ENCODE measurements at places on chromosomes 12 and 14.
A peak's percentile ranks its signal among the peaks of the same experiment; 100 is the strongest.

GRCh38 chr14:35932136-35932535 lies 106.0 kb downstream of the BRMS1L start:
- DNase-seq: no peak

GRCh38 chr12:123573870-123574269 lies 10.5 kb upstream of the TMED2 start:
- DNase-seq: no peak

DNA sequence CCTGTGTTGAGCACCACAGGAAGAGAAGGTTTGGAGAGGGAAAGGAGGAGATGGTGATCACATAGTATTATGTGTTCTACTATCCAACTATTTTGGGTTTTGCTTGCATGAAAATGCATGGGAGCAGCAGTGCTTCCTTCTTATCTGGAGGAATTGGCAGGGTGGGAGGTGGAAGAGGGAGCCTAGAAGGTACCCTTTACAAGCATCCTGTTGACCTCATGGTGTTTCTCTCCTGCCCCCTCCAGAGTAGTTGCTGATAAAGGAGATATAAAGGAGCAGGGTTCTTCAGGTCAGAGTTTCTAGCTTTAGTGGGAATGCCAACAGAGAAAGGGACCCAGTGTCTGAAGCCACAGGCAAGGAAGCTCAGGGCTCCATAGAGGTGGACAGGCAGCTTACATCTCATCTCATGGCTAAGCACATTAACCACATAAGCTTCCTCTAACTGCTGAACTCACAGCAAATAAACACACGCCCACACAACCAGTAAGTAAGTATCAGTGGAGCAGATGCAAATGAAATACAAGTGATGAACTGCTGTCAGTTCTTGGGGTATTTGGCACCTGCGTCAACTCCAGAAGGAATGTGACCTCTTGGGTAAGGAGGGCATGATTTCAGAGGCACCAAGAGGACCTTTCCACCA lies 174.2 kb upstream of the SLC38A2 start:
- no peak for DNase-seq

GRCh38 chr14:51725061-51725460 lies 73.4 kb downstream of the FRMD6 start:
- DNase-seq: no peak

- no peak for DNase-seq
Observed at GRCh38 chr14:74552623-74553022, 59.1 kb downstream of the ISCA2 start.

- no peak for DNase-seq
Observed at GRCh38 chr14:104143521-104144452, 5.4 kb downstream of the KIF26A start.

DNA sequence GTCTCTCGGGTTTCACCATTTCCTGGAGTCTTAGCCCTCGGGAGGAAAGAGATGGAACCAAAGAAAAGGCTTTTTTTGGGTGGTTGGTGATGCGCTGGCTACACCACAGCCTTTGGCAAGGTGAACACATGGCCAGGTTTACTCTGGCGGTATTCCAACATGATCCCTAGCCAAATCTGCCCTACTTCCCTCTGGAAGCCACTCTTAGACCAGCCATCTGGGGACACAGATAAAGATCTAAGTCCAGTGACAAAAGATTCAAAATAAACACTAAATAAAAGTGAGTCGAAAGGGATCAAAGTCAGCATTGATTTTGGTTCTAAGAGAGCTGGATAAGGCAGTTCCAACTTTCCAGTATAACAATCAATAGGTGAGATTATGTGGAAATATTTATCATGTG lies 694.5 kb downstream of the VRK1 start:
- no peak for DNase-seq

DNA sequence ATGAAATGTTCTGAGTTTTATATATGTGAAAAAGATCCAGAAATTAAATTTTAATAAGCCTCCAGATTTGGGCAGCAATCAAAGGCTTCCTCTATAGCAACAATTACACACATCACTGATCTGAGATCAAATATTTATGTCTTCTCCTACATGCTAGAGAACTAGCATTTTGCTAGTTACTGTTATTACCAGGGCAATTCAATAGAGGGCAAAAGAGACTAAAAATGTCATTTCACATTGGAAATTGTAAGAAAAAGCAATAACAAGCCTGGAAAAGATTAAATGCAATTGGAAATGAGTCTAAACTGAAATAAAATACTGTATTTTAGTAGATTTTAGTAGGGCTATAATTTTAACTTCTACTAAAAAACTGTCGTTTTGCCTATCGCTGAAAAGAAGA lies 32.6 kb upstream of the ANO6 start:
- DNase-seq: no peak

- DNase-seq: no peak
Observed at GRCh38 chr12:15709551-15709950, 79.6 kb downstream of the EPS8 start.

- no peak for DNase-seq
Observed at GRCh38 chr12:69298947-69299346, 49.2 kb upstream of the LYZ start.

- DNase-seq: no peak
Observed at GRCh38 chr14:105077649-105077995, 12.4 kb upstream of the GPR132 start.

GRCh38 chr14:92615451-92615850 lies 101.9 kb downstream of the RIN3 start:
- DNase-seq: no peak

GRCh38 chr14:86989285-86989684 lies 1003.7 kb downstream of the GALC start:
- DNase-seq: no peak

- DNase-seq: no peak
Observed at GRCh38 chr12:101680647-101681046, 16.8 kb upstream of the CHPT1 start.

- DNase-seq: no peak
Observed at GRCh38 chr14:65880507-65880906, 468.0 kb downstream of the FUT8 start.

GRCh38 chr12:48910196-48910595 lies 15.1 kb downstream of the FKBP11 start:
- DNase-seq: peak; percentile 10

DNA sequence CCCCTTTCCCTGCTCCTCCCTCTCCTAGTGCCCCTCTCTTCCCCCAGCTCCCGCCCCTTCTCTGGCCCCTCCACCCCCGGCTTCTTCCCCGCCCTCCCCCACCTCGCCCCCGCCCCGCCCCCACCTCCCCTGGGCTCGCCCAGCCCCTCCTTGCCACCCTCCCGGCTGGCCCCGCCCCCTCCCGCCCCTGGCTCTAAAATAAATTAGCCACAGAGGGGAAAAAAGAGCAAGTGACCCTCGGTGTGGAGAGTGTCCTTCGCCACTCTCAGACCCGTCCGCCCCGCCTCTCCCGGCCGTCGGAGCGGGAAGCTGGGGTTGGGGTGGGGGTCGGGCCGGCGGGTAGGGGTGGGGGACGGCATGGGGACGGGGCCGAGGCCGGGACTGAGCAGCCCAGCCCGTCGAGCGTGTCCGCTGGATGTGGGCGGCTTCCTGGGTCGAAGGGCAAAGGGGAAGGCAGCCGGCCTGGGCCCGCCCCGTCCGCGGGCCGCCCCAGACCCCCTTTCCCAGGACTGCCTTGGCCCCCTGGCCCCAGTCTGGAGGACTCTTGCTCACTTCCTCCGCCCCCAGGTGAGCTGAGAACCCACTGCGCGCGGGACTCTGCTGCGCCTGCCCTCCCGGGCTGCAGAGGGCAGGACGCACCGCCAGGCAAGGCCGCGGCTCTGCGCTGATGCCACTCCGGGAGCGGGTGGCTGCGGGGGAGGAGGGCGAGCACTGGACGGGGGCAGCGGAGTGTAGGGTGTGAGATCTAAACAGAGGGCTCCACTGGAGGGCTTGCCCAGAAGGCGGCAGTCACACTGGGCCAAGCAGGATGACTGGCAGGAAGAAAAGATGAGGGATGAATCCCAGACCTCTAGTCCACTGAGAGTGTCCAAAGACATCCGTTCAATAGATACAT lies 570 bp upstream of the FIGNL2 start:
- no peak for DNase-seq

- no peak for DNase-seq
Observed at GRCh38 chr12:115606040-115606439, 671.5 kb downstream of the MED13L start.

DNA sequence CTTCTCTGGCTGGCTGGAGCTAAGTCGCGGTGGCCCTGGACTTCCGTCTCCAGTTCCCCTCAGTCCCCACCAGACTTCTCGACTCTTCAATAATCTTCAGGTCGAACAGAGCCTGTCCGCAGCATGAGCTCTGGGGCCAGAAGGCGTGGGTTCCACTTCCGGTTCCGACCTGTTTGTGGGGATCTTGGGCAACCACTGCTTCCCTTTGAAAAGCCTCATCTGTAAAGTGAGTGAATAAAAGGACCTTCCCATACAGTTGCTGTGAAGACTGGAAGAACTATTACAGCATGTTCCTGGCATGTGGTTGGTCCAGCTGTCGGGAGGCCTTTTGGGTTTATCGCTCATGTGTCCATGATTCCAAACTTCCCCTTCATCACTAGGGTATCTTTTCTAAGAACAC lies 19.4 kb downstream of the ADGRD1 start:
- DNase-seq: no peak

DNA sequence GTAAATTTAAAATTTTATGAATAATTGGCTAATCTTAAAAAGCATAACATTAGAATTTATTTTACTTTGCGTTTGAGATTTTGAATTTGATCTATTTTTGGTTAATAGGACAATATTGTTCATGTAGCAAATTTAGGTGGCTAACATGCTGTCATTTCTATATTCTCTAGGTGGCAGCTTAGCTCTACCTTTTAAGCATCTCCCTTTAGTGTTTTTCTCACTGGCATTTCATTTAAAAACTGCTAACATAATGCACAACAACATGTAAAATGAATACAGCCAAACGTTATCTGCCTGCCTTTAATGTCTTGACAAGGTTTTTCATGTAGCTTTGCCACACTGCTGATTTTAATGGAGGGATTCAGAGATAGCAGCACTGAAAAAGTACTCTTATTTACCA lies 272.4 kb upstream of the FBXO33 start:
- no peak for DNase-seq

GRCh38 chr12:3980504-3981272 lies 107.5 kb upstream of the PARP11 start:
- DNase-seq: no peak

GRCh38 chr14:75769047-75769685 lies 108.1 kb downstream of the TTLL5 start:
- no peak for DNase-seq

DNA sequence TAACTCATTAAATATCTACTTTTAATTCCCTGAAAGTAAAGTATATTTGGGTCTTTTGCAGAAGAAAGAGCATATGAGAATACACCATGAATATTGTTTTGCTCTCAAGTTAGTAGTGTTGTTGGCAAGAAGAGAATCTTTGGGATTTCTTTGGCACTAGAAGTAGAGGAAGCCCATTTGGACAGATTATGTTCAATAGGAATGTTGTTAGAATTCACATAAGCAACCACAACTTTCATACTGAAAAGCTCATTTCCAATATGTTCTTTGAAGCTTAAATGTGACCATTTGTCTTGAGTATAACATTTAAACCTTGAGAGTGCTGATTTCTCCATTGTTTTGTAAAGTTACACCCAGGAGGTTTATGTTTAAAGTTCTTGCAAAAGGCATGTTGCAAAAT lies 37.6 kb downstream of the PLEKHG7 start:
- no peak for DNase-seq

DNA sequence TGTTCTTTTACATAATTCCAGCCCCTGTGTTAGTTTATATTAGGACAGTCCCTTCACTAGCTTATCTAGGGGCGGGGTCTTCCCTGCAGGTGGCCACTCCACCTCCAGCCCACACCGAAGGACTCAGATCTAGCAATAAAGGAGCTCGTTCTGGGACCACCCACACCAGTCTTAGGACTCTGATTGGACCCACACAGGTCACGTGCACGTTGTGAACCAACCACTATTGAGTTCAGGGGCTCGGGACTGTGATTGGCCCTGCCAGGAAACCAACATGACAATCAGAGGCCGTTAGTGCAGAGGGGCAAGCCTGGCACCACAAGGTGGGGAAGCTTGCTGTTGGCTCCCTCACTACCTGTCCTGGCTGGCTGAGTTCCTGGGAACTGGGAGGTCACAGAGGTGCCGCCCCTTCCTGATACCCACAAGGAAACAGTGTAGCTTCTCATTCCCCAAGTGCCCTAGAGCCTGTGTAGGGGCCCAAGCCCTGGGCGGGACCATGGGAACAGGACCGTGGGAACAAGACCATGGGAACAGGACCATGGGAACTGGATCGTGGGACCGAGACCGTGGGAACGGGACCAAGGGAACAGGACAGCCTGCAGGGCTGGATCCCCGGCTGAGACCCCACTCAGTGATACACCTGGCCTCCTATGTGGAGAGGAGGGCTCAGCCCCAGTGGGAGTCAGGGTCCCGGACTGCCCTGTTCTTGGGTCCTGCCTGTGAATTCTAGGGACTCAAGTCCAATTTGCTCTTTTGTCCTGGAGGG lies 297.8 kb downstream of the ADGRD1 start:
- DNase-seq: no peak

GRCh38 chr14:61602003-61602732 lies 93.1 kb upstream of the HIF1A start:
- no peak for DNase-seq

DNA sequence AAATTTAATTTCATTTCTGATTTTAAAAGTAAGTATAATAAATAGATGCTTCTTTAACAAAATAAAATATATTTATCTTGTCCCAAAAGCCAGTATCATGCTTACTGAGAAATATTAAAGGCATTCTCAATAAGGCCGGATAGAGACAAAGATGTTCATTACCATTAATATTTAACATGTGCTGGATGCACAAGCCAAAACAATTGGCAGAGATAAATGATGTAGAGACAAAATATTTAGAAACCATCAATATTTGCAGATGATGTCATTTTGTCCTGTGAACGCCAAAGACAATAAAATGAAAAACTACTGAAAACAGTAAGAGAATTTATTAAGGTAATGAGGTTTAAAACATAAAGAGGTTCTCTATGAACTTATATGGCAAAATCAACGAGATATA lies 313.5 kb downstream of the ITPR2 start:
- DNase-seq: no peak

DNA sequence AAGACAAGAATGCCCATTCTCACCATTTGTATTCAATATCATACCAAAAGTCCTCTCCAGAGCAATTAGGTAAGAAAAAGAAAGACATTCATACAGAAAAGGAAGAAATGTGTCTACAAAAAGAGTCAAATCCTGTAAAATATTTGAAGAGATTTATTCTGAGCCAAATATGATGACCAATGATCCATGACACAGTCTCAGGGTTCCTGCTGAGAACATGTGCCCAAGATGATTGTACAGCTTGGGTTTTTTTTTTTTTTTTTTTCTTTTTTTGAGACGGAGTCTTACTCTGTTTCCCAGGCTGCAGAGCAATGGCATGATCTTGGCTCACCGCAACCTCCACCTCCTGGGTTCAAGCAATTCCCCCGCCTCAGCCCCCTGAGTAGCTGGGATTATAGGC lies 296.2 kb downstream of the C12orf75 start:
- no peak for DNase-seq

- DNase-seq: peak; percentile 57
Observed at GRCh38 chr14:99036611-99037293, 235.2 kb downstream of the BCL11B start.

- no peak for DNase-seq
Observed at GRCh38 chr12:51383269-51383905, 7.8 kb downstream of the GALNT6 start.

Data from NCI-H748 treated with DMSO at 0.1 percent for 48 hours (cell line).